ENCODE measurements at places on chromosomes 12 and 14. TPM values are rescaled to one million over a fixed set of nuclear protein-coding genes. Genes with fewer than 3 reads are reported as not detected.

DNA sequence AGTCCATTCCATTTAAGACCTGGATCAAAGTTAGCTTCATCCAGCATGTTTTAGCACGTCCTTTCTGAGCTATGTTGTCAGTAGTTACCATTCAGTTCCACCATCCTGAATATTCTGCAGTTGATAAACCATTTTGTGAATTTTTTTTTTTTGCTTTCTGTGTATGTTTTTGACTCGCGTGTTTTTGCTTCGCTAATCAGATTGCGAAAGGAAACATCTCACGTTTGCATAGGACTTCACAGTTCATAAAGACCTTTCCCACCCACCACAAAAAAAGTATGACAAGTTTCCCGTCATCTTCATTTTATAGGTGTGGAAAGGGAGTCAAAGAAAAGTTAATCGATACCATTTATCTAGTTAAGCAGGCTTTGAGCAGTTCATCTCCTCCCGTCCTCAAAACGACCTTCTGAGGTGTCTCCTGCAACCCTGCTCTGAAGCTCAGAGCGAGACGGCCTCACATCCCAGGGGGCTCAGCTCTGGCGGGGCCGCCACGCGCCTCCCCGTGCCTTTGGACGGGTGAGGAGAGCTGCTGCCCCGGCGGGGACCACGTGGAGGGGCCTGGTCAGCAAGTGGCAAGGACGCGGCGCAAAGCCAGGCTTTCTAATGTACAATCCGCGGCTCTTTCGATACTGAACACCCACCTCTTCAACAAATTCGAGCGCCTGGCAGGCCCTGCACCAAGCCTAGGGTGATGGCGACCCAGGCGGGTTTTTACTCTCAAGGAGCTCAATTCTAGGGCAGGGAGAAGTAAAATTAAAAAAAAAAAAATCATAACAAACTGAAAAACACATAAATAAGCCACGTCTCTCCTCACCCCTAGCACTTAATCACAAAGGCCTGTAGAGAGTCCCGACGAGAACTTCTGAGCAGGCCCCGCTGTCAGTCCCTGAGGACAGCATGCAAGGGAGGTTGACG lies 988 bp upstream of the TMEM263 start:
- peak; percentile 80 for DNase-seq
- H3K4me3 ChIP-seq = peak overlapping the region; percentile 20
- H3K36me3 ChIP-seq = no peaks in the 10 kb centered on the region
- no peaks in the 10 kb centered on the region for H3K4me1 ChIP-seq
- H3K27ac ChIP-seq = peak overlapping the region; percentile 20

DNA sequence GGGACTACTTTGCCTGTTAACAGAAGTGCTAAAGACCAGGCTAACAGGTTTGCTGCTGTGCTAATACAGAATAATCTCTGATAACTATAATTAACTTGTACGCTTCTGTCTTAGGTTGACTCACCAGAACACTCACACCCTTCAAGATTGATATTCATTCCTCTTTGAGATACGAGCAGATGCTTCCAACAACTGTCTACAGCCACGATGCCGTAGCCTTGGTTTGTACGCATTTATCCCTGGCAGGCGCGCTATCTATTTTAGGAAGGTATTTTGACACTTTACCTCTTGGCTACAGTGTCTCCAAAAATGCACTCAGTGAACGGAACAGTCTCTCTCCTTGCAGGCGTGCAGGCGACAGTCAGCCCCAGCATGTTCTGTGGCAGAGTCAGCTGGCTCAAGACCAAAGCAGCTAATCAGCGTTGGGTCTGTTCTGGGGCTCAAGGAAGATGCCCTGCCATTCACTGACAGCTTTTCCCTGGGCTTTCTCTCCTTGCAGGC lies 146.4 kb upstream of the PRICKLE1 start:
- H3K4me3 ChIP-seq = no peak overlapping the region
- H3K27ac ChIP-seq = no peak overlapping the region
- DNase-seq = peak; percentile 48
- no peaks in the 10 kb centered on the region for H3K36me3 ChIP-seq

GRCh38 chr14:62921466-62921865 lies 123.8 kb downstream of the KCNH5 start:
- H3K4me1 ChIP-seq = no peaks in the 10 kb centered on the region
- no peak overlapping the region for H3K27ac ChIP-seq
- DNase-seq = no peak
- H3K4me3 ChIP-seq = no peak overlapping the region
- H3K36me3 ChIP-seq = no peaks in the 10 kb centered on the region

DNA sequence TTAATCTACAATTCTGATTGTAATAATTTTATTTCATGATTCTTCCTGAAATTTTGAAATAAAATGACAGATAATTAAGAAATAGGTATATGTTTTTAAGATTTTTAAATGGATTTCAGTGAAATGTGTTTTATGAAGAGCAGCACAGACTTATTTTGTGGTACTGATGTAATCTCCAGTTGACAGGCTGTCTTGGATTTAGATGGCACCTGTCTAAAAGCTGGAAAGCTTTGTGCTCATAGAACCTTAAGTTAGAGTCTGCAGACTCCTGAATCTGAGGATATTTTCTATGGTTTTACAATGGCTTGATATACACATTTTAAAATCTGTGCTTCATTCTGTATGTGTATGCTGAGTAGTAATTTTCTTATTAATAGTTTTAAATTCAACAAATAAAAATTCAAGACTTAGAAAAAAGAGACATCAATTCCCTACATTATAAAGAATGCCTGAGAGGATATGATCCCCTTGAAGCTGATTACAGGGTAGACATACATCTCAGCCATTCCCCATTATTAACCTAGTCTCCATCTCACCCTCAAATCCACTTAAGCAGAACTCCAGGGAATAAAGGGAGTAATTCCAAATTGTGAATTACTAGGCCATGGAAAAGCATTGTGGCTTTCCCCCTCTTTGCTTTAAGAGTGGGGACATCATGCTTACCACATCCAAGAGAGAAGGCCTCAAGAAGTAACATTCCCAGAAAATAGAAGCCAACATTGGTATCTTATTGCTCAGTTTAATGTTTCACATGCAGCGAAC lies 33.7 kb upstream of the ACSS3 start:
- H3K4me1 ChIP-seq = no peaks in the 10 kb centered on the region
- no peaks in the 10 kb centered on the region for H3K36me3 ChIP-seq
- H3K27ac ChIP-seq = no peak overlapping the region
- no peak overlapping the region for H3K4me3 ChIP-seq
- H3K27me3 ChIP-seq = no peaks in the 10 kb centered on the region

DNA sequence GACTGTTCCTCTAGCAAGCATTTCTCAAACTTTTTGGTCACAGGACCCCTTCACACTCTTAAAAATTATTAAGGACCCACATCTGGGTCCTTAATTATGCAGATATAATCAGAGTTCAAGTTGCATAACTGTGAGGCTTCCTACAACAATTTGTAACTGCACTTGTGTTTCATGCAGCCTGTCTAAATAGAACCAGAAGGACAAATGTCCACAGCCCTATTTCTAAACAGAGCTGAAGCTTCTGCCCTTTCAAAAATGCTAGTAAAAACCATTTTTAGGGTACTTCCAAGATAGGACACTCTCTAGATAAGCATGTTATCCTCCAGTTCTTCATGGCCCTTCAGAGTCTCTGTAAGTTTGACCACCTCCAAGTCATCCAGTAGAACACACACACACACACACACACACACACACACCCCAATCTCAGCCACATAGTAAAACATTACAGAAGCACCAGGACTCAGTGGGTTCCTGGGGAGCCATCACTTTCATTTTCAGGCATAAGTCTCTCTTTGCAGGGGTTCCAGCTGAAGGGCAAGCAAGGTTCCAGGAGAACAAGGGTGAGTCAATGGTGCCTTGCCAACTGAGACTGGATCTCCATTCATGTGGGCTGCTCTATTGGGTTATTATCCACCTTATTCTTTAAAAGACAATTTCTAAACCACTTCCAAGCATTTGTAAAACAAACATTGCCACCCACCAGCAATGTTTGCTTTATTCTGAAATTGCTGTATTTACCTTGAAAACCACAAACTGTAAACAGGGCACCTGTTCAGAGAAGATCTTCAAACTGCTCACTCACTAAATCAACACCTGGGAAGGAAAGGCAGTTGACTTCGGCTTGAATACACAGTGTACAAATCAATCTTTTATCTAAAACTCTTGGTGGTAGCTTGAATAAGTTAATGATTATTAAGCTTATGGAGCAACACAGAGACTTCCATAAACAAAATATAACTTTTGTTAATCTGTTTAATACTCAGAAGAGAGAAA lies 64.1 kb downstream of the ITPR2 start:
- no peaks in the 10 kb centered on the region for H3K4me1 ChIP-seq
- H3K27me3 ChIP-seq = no peaks in the 10 kb centered on the region
- no peak overlapping the region for H3K27ac ChIP-seq
- H3K4me3 ChIP-seq = no peak overlapping the region

DNA sequence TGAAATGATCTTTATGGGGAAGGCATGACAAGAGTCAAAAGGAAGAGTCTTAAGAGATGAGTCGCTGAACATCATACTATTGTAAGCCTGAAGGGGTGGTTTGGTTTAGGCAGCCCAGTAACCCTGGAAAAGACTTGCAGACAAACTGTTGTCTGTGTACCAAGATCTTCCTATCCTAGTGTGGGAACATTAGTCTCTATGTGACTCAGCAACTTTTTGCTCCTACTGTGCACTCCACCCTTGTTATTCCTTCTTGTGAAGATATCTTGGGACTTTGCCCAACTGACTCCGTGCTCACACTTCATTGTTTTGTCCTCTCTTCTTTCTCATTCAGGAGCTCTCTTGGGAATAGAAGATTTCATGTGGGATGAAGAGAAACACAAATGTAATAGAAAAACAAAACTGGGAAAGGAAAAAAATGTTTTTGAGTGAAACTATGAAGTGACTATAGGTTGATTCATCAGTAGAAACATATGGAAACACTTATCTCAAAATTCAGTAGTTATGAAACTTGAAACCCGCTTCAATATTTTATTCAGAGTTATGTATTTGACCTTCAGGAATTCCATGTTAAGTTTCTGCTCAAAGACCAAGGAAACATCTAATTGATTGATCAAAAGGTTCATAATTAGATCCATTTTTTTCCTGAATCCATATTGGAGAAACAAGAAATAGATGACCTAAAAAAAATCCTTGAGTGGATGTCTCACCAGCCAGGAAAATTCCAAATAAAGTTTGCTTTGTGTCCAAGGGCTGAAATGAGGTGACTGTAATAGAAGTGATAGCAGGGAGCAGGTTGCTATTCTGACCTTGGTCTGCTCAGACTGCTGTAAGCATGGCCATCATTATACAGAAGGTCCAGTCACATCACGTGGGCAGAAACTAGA lies 67.2 kb downstream of the BTG1 start:
- no peak for DNase-seq
- no peaks in the 10 kb centered on the region for H3K36me3 ChIP-seq
- H3K27ac ChIP-seq = no peak overlapping the region
- no peaks in the 10 kb centered on the region for H3K27me3 ChIP-seq
- no peak overlapping the region for H3K4me3 ChIP-seq

DNA sequence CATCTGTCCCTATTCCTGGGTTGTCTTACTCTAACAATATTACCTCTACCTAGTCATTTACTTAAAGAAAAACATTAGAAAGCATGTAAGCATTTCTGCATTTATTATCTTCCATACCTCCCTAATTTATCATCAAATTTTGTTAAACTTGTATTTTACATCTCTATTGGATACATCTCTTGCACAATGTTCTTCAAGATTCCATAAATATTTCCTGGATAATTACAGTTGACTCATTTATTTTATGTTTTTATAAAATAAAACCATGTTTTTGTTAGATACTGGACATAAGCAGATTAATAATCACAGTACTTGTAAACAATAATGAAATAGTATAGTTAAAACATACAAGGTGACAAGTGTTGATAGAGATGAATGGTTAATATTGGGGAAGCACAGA lies 209.0 kb downstream of the TMTC3 start:
- H3K36me3 ChIP-seq = no peaks in the 10 kb centered on the region
- H3K27me3 ChIP-seq = no peaks in the 10 kb centered on the region
- no peak for DNase-seq

Gene FOXM1
- 0.84 TPM for total RNA-seq

Gene NFE2
- total RNA-seq = 3.3 TPM

Gene TMEM132C
- total RNA-seq = 0.49 TPM

Gene PTCSC3
- not detected for total RNA-seq

Gene FAM186B
- total RNA-seq = 0.30 TPM

Gene KRT2
- not detected for total RNA-seq
